ENCODE measurements at places on chromosomes 7 and 10. TPM values are rescaled to one million over a fixed set of nuclear protein-coding genes. Genes with fewer than 3 reads are reported as not detected.

The ATOH7 gene
- not detected for total RNA-seq

The KCNIP2 gene
- 1.3 TPM for total RNA-seq

The MKI67 gene
- 1.7 TPM for total RNA-seq

The CCDC186 gene
- 23.5 TPM for total RNA-seq

The POLD2 gene
- 57.8 TPM for total RNA-seq
